ENCODE measurements at places on chromosomes 2 and 18.

DNA sequence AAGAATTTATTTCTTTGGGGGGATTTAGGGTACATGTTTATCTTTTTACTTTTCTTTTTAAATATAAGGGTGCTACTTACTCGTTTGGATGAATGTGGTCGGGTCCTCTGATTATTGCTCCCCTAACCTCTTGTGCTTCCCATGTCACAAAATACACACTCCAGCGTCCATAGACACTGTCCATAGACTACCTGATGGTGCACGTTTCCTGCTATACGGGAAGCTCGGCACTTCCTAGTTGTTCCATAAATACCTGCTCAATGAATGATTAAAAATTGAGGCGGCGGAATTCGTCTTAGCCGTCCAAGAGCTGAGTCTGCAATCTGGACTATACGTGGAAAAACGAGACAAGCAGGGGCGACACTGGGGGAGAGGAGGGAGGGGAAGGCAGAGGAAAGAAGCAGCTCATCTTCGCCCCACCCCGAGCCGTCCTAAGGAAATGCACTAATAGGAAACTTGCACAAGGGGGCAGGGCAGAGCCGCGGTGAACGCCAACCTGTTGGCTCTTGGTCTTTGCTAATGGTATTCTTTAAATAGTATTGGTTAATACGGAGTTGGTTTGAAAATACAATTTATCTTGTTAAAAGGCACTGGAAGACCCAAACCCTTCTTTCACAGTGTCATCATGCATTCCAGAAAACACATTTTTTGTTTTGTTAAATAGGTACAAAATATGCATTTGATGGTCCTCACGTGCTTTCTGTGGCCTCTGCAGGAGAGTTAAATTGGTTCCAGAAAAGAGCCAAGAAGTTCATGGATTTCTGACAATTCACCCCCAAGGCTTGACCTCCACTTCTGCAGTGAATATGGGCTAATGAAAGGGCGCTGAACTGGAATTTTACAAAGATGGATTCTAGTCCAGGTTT lies 73.0 kb upstream of the KCTD1 start:
- no peak overlapping the region for H3K27ac ChIP-seq
- H3K4me3 ChIP-seq: peak overlapping the region; percentile 74
- H3K4me1 ChIP-seq: no peaks in the 10 kb centered on the region
- no peaks in the 10 kb centered on the region for H3K36me3 ChIP-seq

GRCh38 chr2:85504778-85505261 lies 34.1 kb upstream of the MAT2A start:
- peaks cover 6% of the 10 kb centered on the region for H3K27me3 ChIP-seq
- no peaks in the 10 kb centered on the region for H3K36me3 ChIP-seq
- H3K4me3 ChIP-seq: no peak overlapping the region
- DNase-seq: peak; percentile 1
- H3K4me1 ChIP-seq: no peaks in the 10 kb centered on the region

DNA sequence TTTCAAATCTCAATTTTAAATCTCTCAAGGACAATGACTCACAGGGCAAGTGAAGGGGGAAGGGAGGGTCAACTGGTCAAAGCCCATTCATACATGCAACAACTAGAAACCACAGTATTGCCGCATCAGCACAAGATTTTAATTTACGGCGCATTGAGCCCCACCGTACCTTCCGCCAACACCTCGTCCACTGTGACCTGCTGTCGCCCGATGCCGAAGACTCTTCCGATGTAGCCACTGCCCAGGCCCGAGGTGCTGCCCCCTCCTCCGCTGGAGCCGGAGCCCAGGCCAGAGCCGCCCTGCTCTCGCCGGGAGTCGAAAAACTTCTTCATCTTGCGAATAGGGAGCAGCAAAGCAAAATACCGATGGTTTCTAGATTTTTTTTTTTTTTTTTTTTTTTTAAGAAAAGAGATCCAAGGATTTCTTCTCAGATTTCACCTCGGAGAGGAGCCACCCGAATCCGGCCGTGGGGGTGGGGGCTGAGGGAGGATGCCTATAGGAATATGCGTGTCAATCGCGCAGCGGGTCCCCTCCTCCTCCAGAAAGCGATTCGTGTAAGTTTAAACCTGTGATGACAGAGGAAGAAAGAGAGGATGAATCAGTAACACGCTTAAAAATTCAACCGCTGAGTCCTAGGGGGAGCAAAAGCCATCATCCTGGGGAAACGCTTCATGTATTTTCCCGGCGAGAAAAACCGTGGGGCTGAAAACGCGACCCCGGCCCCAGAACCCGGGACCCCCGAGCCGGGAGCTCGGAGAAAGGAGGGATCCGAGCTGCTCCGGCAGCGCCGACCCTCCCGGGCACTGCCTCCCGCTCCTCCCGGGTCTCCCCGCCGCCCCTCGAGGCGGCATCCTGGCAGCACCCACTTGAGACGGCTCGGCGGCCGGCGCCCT lies 584 bp downstream of the AAK1 start:
- peak overlapping the region; percentile 98 for H3K4me3 ChIP-seq
- peak; percentile 55 for DNase-seq
- peaks cover 34% of the 10 kb centered on the region for H3K36me3 ChIP-seq
- no peaks in the 10 kb centered on the region for H3K27me3 ChIP-seq
- peaks cover 66% of the 10 kb centered on the region for H3K4me1 ChIP-seq

DNA sequence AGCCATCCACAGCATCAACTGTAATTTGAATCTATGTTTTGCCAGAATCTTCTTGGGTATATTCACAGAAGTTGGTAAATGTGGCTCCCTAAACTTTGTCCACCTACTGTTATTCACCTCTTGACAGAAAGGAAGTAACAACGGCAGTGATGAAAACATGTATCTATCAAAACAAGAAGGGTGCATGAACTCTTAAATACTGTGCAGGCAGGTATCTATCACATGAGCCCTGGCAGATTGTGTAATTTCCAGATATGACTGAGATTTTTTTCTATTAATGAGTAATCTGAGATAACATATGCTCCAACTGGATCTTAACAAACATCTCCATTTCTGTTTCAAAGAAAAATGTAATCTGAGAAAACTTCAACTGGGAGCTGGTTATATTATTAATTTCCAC lies 36.6 kb downstream of the SFT2D3 start:
- H3K4me3 ChIP-seq: no peak overlapping the region
- H3K27ac ChIP-seq: no peak overlapping the region
- peaks cover 31% of the 10 kb centered on the region for H3K36me3 ChIP-seq
- no peak for DNase-seq
- H3K27me3 ChIP-seq: no peaks in the 10 kb centered on the region

- H3K4me3 ChIP-seq: peak overlapping the region; percentile 71
- H3K27me3 ChIP-seq: no peaks in the 10 kb centered on the region
- H3K36me3 ChIP-seq: peaks cover 30% of the 10 kb centered on the region
Observed at GRCh38 chr2:39216346-39217191, 27.2 kb downstream of the CDKL4 start.

DNA sequence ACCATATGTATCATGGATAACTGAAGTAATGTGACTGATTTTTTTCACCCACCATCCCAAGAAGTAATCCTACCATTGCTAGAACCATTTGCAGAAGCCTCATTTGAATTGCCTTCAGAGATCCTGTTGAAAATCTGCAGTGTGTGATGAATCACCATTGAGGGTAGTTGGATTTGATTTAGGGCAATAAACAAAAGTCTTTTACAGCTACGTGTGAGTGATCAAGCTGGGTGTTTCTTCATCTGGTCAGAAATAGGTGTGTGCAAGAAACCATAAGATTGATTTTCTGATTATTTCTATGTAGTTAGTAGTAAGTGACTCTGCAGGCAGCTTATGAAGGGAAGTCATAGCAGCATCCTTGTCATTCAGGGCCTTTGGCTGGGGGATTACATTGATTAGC lies 159.6 kb downstream of the MGAT5 start:
- DNase-seq: no peak
- no peaks in the 10 kb centered on the region for H3K27me3 ChIP-seq
- H3K36me3 ChIP-seq: peaks cover 3% of the 10 kb centered on the region
- H3K27ac ChIP-seq: no peak overlapping the region

DNA sequence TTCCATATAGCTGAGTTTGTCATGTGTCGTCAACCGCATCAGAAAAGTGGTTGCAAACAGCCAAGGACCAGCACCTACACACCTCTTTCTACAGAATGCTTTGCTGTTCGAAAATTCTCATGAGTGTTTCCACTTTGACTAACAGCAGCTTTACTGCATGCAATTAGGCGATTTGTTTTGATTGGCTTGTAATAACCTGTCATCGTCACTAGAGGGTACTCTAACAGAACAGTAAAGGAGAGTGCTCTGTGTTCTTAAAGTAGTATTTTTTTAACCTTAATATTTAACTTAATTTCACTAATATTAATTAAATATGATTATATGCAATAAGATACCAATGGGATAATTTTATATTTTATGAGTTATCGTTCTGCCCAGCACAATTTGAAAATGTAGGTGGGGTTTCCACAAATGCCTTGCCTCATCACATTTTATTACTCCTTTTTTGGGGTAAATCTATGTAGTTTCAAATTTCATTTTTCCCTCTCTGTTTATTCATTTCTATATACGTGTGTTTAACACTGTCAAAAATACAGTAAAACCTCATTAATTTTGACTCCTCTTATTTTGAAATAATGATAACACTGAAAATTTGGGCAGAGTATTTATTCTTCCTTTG lies 502.2 kb downstream of the NRXN1 start:
- no peak overlapping the region for H3K4me3 ChIP-seq
- H3K36me3 ChIP-seq: no peaks in the 10 kb centered on the region
- no peaks in the 10 kb centered on the region for H3K27me3 ChIP-seq
- H3K27ac ChIP-seq: no peak overlapping the region

GRCh38 chr2:181203412-181203811 lies 223.0 kb downstream of the UBE2E3 start:
- peaks cover 16% of the 10 kb centered on the region for H3K4me1 ChIP-seq
- peaks cover 72% of the 10 kb centered on the region for H3K36me3 ChIP-seq
- no peak overlapping the region for H3K27ac ChIP-seq
- no peak for DNase-seq
- H3K4me3 ChIP-seq: no peak overlapping the region
- H3K27me3 ChIP-seq: no peaks in the 10 kb centered on the region

DNA sequence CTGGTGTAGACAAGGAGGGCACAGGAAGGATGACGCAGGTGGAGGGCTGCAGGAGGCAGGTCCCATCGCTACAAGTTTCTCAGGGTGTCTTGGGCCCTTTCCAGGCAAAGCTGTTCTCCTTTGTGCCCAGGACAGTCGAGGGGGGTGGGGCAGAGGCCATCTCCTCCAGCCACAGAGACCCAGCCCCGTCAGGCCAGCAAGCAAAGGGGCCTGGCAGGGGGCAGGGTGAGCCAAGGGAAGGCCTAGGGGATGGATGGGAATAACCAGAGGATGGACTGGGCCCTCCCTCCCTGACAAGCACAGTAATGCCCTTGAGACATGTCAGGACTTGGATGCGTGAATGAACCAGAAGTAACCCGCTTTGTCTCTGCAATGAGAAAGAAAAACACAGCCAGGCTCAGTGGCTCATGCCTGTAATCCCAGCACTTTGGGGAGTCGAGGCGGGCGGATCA lies 6.3 kb downstream of the TCF23 start:
- DNase-seq: no peak
- no peaks in the 10 kb centered on the region for H3K36me3 ChIP-seq
- H3K4me3 ChIP-seq: no peak overlapping the region
- no peak overlapping the region for H3K27ac ChIP-seq
- H3K4me1 ChIP-seq: no peaks in the 10 kb centered on the region

- H3K27me3 ChIP-seq: no peaks in the 10 kb centered on the region
- no peak for DNase-seq
- peak overlapping the region; percentile 4 for H3K4me3 ChIP-seq
- H3K4me1 ChIP-seq: peaks cover 34% of the 10 kb centered on the region
- no peak overlapping the region for H3K27ac ChIP-seq
Observed at GRCh38 chr2:157336137-157337010, 10.8 kb upstream of the ERMN start.
